Hematopoietic multipotent progenitor cell treated with erythropoietin and hydrocortisone succinate and interleukin-3 and kit ligand, for 8 days (in vitro differentiated cells): ENCODE measurements at places on chromosomes 7 and 10.

DNA sequence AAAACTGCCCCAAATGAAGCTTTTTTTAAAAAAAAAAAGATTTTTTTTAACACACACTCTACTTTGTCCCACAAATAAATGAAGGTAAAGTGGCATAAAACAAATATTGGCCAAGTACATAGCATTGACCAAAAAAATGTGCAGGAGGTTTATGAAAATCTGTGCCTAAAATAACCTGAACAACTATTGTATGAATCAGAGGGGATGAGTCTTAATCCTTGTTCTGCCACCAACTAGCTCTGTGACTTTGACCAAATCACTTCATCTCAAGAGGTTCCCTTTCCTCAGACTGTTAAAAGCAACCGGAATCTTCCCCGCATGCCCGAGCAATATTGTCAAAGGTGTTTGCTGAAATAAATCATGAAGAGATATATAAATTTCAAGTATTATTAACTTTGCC is 150.4 kb upstream of the NEBL start:
- DNase-seq = no peak

DNA sequence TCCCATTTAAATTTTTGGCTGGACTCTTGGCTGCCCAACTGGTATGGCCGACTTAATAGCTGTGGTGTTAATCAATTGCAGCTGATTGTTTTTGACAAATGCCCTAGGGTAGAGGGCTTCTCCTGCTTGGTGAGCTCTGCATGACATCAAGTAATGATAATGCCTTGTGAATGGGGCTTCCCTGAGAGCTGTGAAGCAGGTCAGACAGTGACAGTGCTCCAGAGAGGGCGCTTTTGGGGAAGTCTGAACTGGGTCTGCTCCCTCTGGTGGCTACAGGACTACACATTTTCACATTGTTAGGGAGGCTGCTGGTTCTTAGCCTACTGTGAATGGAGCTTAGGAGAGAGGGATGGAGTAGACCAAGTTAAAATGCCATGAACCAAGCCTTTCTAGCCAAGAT is 98.8 kb downstream of the SDK1 start:
- peak; percentile 29 for DNase-seq

- DNase-seq = no peak
Observed at GRCh38 chr10:63766745-63767137, 245.5 kb downstream of the REEP3 start.

- no peak for DNase-seq
Observed at GRCh38 chr10:133062085-133062484, 25.6 kb upstream of the ADGRA1 start.

GRCh38 chr10:115624448-115624847 is 531.3 kb downstream of the ATRNL1 start:
- DNase-seq = no peak

- DNase-seq = no peak
Observed at GRCh38 chr10:36109399-36110023, 467.4 kb upstream of the FZD8 start.

GRCh38 chr7:94701555-94701973 is 45.6 kb upstream of the SGCE start:
- DNase-seq = no peak

- no peak for DNase-seq
Observed at GRCh38 chr7:16559497-16560179, 33.0 kb downstream of the LRRC72 start.

GRCh38 chr7:268991-269390 is 21.0 kb upstream of the FOXL3 start:
- no peak for DNase-seq

DNA sequence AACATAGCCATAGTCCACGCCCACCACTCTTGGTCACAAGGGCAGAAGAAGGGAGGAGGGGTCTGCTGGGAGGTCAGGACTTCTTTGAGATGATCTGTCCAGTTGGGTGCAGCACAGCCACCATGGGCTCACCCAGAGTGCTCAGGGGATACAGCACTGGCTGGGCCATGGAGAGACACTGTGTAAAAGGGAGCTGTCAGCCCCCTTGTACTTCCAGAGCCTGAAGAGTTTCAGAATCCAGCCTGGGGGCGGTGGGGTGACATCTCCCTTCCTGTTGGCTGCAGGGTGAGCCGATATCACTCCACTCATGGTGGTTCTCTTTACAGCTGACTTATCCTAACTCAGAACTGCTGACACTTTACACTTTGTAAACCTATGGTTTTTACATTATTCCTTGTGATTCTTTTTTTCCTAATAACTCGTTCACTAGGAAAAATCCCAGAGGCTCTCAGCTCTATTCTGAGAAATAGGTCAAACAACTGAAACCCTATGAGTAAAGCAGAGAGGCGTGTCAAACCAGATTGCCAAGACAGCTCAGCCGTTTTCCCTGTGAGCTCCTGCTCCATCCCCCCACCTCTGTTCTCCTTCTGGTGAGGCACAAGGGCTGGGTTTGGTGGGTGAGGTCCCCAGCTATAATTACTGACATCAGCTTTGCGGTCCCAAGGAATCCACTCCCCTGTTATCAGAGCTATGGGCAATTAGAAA is 3.2 kb upstream of the MRPS24 start:
- DNase-seq = no peak

GRCh38 chr7:32023376-32023775 is 46.8 kb downstream of the PDE1C start:
- no peak for DNase-seq

DNA sequence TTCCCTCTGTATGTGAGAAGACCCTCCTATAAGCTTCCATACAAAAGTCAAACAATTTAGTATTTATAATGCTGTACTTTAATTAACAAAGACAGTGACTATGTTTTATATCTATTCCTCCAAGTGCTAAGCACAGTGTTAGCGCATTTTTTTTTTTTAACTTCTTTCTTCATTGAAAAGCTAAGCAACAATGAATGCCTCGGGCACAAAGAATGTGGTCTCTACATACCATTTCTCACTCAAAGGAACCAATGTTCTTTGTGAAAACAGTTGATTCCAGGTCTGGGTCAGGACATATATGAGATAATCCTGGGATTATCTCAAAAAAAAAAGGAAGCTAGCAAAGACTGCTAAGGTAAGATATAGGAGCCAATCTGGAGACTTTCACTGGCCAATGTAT is 26.2 kb upstream of the REEP3 start:
- no peak for DNase-seq

DNA sequence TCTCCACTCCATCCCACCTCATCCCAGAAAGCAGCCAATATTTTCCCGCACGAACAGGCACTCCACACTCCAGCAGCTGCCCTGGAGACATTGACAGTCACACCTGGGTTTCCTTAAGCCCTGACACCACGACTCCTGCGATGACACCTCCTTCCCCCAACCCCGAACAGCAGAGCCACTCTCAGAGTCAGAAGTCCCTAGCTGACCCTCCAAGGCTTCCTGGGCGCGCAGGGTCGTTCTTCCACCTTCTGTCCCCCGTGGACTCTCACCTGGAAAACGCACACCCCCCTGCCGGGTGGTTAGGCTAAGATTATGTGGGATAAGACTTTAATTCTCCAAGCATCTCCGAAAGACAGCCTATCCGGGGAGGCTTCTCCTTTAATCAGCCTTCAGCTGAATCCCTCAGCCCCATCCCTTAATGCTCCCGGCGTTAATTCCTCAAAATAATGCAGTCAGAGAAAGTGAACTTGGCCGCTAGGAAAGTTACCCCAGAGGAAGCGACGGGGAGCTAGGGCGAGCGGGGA is 1.1 kb downstream of the DENND11 start:
- DNase-seq = no peak

- no peak for DNase-seq
Observed at GRCh38 chr7:121544726-121545125, 148.6 kb upstream of the FAM3C start.

DNA sequence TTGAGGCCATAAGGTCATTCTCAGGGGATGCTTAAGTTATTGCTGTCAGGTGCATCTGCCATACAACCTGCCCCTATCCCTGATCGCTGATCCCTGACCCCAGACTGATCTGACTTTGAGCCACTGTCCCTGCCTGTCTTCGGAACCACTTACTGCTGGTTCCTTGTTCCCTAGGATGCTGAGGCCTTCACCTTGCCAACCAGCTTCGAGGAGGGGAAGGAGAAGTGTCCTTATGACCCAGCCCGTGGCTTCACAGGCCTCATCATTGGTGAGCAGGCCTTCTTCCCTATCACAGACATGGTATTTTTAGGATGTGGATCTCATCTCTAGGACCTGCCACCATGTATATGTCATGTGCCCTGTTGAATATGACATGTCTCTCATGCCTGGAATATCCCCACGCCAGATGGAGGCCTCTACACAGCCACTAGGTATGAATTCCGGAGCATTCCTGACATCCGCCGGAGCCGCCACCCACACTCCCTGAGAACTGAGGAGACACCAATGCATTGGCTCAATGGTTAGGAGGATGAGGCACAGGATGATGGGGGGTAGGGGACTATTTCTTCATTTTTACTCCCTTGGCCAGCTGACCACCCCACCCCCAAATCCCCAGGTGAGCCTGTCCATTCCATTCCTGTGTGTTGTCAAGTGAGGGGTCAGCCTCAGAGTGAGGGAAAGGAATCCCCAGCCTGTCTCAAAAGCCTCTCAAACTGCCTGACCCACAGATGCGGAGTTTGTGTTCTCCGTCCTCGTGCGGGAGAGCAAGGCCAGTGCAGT is 9.0 kb downstream of the MRPL43 start:
- DNase-seq = no peak

DNA sequence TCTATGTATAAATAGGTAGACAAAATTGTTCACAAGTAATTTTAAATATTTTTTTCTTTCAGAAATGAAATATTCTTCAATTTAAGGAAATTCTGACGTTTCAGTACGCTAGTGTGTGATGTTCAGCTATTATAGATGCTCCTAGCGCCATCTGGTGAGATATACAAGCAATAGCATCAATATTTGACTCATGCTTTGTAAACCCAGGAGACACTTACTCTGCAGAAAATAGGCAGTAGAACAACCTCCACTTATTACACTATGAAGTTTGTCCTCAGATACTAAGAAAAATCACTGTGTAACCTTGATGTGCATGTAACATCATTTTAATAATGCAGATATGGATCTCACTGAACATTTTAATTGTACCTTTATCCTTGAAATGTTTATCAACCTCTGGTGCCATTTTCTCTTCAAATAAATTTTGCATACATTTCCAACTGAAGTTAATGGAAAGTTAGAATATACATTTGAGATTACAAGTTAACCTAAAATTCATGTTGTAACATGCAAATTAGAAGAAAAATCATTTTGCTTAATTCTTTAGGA is 151.5 kb upstream of the FAM3C start:
- peak; percentile 61 for DNase-seq

DNA sequence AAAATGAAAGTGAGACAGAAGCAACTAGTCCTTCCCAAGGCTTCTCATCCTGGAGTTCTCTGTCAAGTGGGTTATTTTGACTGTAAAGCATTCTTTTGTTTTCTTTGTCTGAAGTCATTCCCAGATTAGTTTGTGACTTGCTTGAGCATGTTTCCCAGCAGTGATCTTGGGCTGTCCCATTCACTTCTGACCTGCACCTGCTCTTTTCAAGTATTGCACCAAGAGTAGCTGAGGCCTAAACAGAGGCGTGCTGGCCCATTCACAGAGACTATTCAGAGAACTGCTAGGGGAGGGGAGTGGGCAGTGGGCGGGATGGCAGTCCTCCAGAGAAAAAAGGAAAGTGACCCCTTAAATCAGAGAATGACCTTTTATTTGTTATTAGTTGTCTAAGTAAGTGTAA is 61.3 kb downstream of the CACNA2D1 start:
- DNase-seq = no peak
